Heart left ventricle (tissue), 16 donors: ENCODE measurements at places on chromosomes 12 and 14. TPM values are rescaled to one million over a fixed set of nuclear protein-coding genes. Genes with fewer than 3 reads are reported as not detected.

PRORP gene
- 22.0 TPM for total RNA-seq

HVCN1 gene
- 55.3 TPM for total RNA-seq

- H3K27ac ChIP-seq: no peak overlapping the region
- H3K4me1 ChIP-seq: no peaks in the 10 kb centered on the region
- H3K36me3 ChIP-seq: no peaks in the 10 kb centered on the region
- no peak for DNase-seq
- H3K4me3 ChIP-seq: no peak overlapping the region
Observed at GRCh38 chr12:93347054-93347785, 30.5 kb upstream of the NUDT4 start.

DNA sequence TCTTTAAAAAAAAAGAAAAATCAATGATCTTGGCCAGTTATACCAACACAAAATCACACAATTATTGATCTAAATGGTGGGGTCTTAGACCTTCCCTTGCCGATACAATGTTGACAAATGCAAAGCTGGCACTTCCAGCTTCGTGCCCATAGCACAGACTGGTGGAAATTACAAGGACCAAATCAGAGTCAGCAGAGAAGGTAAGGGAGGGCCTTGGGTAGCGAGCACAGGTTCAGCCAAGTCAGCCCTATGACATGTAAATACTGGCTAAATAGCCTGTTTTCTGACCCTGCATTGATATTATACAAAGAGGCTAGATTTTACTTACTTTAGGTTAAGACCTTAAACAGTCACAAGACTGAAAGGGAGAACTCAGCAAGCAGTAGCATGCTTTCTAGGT, 30.3 kb upstream of the WDR89 start:
- no peaks in the 10 kb centered on the region for H3K27me3 ChIP-seq
- H3K4me1 ChIP-seq: no peaks in the 10 kb centered on the region
- DNase-seq: no peak
- no peak overlapping the region for H3K4me3 ChIP-seq
- peaks cover 8% of the 10 kb centered on the region for H3K36me3 ChIP-seq

RAD51B gene
- 1.5 TPM for total RNA-seq
